GM12891 (cell line): ENCODE measurements at places on chromosomes 4 and X.

GRCh38 chr4:112563431-112564200 is 47.6 kb upstream of the NEUROG2 start:
- no peak for DNase-seq

DNA sequence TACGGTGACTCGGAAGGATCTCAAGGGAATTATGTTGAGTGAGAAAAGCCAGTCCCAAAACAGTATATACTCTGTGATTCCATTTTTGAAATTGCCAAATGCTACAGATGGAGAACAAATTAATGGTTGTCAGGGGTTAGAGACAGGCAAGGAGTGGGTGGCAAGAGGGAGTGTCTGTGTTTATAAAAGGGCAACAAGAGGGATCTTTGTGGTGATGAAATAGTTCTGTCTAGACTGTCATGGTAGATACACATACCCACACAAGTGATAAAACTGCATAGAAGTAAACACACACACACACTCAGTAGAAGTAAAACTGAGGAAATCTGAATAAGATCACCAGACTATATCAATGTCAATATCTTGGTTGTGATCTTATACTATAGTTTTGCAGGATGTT is 92.7 kb downstream of the CD99L2 start:
- DNase-seq: no peak

DNA sequence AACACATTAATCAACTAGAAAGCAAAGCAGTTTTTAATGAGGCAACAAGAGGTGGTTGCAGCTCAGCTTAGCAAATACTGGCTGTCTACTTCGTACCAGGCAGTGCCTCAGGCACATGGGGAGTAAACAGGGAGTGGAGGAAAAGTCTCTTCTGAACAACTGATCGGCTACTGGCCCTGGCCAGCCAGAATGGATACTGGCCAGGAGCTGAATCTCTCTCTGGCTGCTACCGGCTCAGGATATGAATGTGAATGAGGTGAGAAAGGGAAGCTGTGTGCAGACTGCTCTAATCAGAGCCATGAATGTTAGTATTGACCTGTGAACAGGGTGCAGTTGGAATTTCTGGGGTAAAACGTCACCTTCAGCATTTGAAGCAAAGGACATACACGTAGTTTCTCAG is 77.3 kb downstream of the STK32B start:
- DNase-seq: no peak

DNA sequence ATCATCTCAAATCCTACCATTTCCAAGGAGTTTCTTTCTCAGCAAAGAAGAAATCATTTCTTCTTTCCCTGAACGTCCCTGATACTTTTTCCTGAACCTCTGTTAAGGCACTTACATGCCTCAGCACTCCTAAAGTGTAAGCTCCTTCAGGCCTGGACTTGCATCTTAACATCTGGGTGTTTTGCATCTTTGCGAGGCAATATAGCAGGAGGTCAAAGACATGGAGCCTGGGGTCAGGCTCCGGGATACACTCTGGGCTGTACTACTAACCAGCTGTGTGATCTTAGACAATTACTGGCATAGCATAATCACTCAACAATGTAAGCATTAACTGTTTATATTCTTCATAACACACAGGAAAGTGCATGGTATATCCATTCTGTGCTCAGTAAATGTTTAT is 275.5 kb upstream of the BOD1L1 start:
- no peak for DNase-seq

DNA sequence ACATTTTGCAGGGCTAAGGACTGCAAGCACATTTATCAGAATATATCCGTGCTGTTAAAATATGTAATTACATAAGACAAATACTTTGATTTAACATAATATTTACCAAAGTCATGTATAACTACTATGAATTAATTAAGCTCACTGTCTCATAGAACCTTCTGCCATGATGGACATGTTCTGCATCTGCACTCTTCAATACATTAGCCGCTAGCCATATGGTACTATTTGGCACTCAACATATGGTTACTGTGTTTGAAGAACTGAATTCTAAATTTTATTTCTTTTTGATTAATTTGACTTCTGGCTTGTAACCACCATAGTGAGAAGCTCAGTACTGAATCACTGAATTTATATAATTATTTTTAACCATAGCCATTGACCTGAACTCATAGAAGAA is 427.0 kb upstream of the TRAM1L1 start:
- DNase-seq: no peak

GRCh38 chrX:1614927-1615326 is at the start of gene ASMT:
Gene ASMT (plus strand): TSS chrX:1615059. CDS start chrX:1615200, 141 bp downstream.
- DNase-seq: no peak

- no peak for DNase-seq
These were observed 156.5 kb upstream of the PJA1 start for GRCh38 chrX:69321789-69322188.

GRCh38 chr4:140884431-140885058 is 128.4 kb upstream of the TBC1D9 start:
- peak; percentile 42 for DNase-seq

DNA sequence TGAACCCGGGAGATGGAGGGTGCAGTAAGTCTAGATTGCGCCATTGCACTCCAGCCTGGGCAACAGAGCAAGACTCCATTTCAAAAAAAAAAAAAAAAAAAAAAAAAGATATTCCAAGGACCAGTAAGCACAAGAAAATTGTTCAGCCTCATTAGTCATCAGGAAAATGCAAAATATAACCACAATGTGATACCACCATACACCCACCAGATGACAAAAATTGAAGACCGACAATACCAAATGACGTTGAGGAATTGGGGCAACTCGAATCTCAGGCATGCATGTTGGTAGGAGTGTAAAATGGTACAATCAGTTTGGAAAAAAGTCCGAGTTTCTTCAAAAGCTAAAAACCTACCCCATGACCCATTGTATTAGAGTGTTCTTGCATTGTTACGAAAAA is 130.2 kb upstream of the FAM9B start:
- DNase-seq: no peak

DNA sequence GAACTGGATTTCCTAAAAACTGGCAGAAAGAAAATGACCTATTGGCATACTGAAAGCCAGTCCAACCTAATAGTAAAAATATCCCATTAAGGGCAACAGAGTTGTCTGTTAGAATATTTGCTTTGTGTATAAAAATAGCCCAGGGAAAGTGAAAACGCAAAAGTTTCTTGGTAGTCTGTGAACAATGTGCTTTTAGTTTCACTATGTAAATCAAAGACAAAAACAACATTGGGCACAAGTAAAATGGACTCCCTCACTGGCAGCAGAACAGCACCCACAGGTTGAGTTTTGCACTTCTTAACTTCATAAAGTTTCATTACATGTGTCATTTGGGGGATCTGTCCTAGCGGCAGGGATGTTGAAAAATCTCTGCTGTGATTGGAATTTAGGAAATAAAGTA is 4.3 kb upstream of the FGG start:
- DNase-seq: peak; percentile 1

GRCh38 chrX:142978130-142978684 is 47.5 kb upstream of the SPANXN4 start:
- DNase-seq: no peak

DNA sequence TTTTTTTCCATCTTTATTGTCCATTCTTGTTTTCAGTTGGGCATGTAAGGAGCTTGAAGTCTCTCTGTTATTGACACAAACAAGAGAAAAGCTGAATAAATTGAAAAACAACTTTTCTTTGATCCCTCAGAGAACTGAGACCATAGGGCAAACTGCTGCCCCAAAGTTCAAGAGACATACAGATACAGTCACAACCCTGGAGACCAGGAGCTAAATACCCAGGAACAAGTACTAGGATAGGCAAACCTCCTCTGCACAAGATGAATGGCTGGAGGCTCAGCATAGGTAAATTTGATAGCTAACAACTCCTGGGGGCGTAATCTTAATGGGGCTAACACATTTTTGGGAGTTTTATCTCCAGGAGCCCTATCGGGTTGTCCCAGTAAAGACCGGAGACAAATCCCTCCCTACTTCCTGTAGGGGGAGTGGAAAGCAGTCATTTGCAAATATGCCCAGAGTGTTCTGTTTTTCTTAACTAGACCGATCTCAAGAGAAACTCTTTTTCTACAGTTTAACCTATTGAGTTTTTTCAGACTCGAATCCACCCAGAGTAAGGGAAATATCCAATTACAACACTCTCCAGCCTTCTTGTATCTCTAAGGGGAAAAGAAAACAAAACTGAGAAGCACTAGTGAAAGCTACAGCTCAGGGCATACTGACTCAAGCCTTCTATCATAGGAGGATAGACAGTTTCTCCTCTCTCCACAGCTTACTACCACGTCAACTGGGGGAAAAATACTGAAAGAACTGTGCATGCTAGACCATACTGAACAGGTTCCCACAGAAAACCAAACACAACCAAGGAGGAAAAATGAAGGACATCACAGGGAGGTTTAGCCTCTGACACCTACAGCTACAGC is 23.1 kb downstream of the MAGEA8 start:
- DNase-seq: no peak

- DNase-seq: no peak
These were observed 66.3 kb upstream of the MAD2L1 start for GRCh38 chr4:120132935-120133334.

GRCh38 chr4:53617101-53617680 is 25.9 kb upstream of the LNX1 start:
- DNase-seq: no peak

- no peak for DNase-seq
These were observed 61.9 kb downstream of the TSC22D3 start for GRCh38 chrX:107713543-107714205.

- DNase-seq: no peak
These were observed 239.1 kb downstream of the EVC2 start for GRCh38 chr4:5469151-5469775.

GRCh38 chr4:99405433-99406115 is 29.6 kb downstream of the ADH7 start:
- DNase-seq: no peak

GRCh38 chr4:10180927-10181744 is 64.5 kb upstream of the WDR1 start:
- DNase-seq: peak; percentile 17

DNA sequence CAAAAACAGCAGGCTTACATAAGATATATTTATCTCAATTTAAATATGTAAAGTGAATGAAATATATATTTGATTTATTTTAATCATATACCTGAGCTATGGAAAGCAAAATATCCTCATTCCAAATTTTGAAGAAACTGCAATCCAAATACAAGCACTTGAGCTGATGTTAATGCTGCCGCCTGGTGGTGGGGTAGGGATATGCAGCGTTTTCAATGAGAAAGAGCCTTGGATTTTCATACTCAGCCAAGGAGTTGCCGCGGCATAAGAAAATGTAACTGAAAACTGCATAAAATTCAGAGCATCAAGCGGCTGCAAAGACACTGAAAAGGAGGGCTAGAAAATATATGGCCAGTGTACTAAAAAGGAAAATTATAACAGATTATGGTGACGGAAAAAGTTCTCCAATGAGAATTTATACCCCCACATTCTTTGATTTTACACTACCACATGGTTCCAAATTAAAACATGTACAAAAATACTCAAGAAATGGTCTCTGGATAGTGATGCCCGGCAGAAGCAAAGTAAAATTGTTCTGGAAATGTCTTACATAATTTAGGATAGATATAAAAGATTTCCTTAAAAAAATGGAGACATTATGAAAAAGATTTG is 660.3 kb upstream of the PITX2 start:
- peak; percentile 6 for DNase-seq

DNA sequence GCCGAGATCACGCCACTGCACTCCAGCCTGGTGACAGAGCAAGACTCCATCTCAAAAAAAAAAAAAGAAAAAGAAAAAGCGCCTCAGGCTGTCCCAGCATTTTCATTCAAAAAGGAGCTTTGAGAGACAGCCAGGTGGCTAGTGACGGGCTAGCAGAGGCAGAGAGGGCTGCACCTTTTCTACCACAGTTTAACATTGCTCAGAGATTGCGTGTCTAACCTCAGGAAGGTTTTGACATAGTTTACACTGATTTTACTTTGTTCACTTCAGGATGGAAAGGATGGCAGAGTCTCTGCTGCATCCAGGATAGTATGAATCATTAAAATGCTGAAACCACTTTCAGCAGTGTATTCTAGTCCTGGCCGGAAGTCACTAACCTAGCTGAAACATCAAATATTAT is 28.1 kb downstream of the ZFP42 start:
- no peak for DNase-seq
